ENCODE measurements at places on chromosomes 5 and 9. TPM values are rescaled to one million over a fixed set of nuclear protein-coding genes. Genes with fewer than 3 reads are reported as not detected.

Gene SHOC1
- 0.16 TPM for total RNA-seq

Gene PLAC8L1
- not detected for total RNA-seq

Gene SLC27A6
- 0.62 TPM for total RNA-seq

Gene GARNL3
- 76.4 TPM for total RNA-seq

Gene LECT2
- not detected for total RNA-seq

Gene TNFAIP8
- 5.0 TPM for total RNA-seq

Gene TMEM8B
- 5.6 TPM for total RNA-seq

Gene BRD8
- 47.7 TPM for total RNA-seq

Gene C1QTNF3
- 11.7 TPM for total RNA-seq

Gene FAXDC2
- 7.2 TPM for total RNA-seq

Gene SLC25A2
- total RNA-seq = not detected

Gene LCN2
- not detected for total RNA-seq

Gene SLC4A9
- under 0.01 TPM for total RNA-seq

Gene DMGDH
- 1.2 TPM for total RNA-seq

Gene LVRN
- total RNA-seq = 2.8 TPM

Gene IRX4
- not detected for total RNA-seq

Gene DMRT3
- total RNA-seq = 0.16 TPM

Measured in occipital lobe (tissue), 3 donors.